ENCODE measurements at places on chromosomes 16 and 17.

- no peak for DNase-seq
Observed at GRCh38 chr16:383326-384051, 1.7 kb upstream of the PGAP6 start.

- DNase-seq = no peak
Observed at GRCh38 chr17:31374503-31374902, 17.0 kb upstream of the RAB11FIP4 start.

- DNase-seq = no peak
Observed at GRCh38 chr17:19311016-19311415, 51.5 kb downstream of the B9D1 start.

DNA sequence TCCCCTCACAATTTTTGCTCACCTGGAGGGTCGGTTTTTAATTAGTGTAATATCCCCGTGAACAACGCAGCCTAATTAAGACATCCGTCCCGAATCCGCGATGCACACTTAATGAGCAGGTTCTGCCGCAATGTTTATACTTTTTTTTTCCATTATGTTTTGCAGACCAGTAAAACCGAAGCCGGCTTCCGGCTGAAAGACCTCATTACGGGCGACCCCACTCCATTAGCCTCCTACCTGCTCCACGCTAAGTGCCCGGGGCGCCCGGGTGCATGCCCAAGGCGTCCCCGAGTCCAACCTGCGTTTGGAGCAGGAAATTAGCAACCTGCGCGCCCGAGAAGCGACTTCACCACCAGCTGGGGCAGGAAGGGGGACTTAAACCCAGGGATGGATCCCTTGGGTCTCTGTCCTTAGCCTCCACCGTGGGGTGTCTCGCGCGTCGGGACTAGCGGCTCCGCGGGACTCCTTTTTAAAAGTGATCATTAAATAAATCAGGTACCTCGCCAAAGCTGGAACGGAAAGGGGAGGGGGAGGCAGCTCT lies 1.7 kb downstream of the RBFOX3 start:
- DNase-seq = no peak

DNA sequence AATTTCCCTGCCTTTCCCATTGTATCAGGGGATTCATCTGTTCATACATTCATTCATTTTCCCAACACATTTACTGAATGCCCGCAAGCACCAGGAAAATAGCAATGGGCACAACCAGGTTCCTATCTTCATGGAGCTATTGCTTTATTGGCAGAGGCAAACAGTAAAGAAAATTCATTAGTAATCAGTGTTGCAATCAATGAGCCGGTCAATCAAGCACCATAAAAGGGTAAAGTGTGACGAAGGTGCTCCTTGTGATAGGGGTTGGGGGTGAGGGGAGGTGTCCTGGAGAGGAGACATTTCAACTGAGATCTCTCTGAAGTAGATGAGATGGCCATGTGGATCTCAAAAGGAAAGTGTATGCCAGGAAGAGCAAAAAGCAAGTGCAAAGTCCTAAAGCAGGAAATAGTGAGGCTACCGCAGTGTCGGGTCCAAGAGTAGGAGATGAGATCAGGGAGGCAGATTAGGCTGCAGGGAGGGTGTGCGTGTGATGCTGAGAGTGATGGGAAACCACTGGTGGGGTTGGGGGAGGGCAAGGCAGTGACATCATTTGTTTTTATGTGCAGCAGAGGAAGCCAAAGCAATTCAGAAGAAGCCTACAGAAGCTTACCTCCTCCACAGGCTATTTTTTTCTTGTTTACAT lies 28.4 kb downstream of the CDH13 start:
- peak; percentile 84 for DNase-seq
